ENCODE measurements at places on chromosomes 16 and 17.

- no peak for DNase-seq
These were observed 719 bp downstream of the PMFBP1 start for GRCh38 chr16:72171236-72171635.

- no peak for DNase-seq
These were observed 134.7 kb downstream of the USP31 start for GRCh38 chr16:23014592-23014991.

GRCh38 chr17:1512351-1512750 is 4.1 kb downstream of the INPP5K start:
- no peak for DNase-seq

GRCh38 chr17:72089453-72089987 is 31.3 kb upstream of the SOX9 start:
- no peak for DNase-seq

DNA sequence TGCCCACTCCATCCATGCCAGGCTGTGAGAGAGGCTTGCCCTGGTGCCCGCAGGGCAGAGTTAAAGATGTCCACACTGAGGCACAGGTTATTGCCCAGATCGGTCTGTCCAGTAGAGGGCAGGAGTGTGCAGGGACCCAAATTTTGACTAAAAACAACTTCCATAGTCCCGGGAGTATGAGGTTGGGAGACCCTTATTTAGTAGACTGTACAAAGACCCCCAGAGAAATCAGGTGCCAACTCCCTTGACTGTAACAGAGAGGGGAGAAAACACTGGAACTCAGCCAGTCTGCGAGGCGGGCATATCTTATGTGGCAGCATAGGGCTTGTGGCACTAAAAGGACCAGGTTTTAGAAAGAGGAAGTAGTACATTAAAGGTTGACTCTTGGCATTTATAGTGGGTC is 43.4 kb downstream of the HNF1B start:
- DNase-seq: peak; percentile 19

- DNase-seq: no peak
These were observed 2.8 kb upstream of the DNASE1 start for GRCh38 chr16:3651461-3652372.

DNA sequence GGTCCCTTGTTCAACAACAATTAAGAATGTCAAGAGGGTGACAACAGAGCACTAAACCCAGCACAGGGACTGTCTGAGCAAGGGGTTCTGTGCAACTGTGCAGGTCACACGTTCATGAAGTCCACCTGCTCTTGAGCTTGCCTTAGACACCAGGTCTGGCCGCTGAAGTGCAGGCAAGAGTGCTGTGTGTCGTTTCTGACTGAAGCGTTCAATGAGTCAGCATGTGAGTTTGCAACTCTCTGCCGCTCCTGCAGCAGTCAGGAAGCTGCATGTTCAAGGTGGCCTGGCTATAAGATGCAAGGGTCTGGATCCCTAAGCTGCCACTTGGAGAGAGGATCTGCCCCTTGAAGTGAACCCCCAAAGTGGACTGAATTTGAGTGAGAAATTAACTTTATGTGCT is 332.7 kb upstream of the HSBP1 start:
- DNase-seq: no peak
